ENCODE measurements at places on chromosomes 7 and 10. TPM values are rescaled to one million over a fixed set of nuclear protein-coding genes. Genes with fewer than 3 reads are reported as not detected.

PTEN gene
- total RNA-seq = 73.7 TPM

GIMAP4 gene
- total RNA-seq = 145 TPM

EN2 gene
- not detected for total RNA-seq

SMKR1 gene
- 5.3 TPM for total RNA-seq

AGR2 gene
- not detected for total RNA-seq

FAM180A gene
- total RNA-seq = not detected

FAM25G gene
- not detected for total RNA-seq

SAMD9 gene
- 85.6 TPM for total RNA-seq

STAG3 gene
- total RNA-seq = 8.1 TPM

PAXIP1 gene
- total RNA-seq = 33.8 TPM

FAM241B gene
- total RNA-seq = 2.9 TPM

CFAP69 gene
- total RNA-seq = not detected

SUN3 gene
- total RNA-seq = not detected

TAS2R5 gene
- 1.8 TPM for total RNA-seq

FBXW4 gene
- 36.7 TPM for total RNA-seq

CDC123 gene
- total RNA-seq = 130 TPM

C10orf62 gene
- not detected for total RNA-seq

CYP26C1 gene
- 0.18 TPM for total RNA-seq

GSTO2 gene
- 1.3 TPM for total RNA-seq

ERVW-1 gene
- not detected for total RNA-seq

GIMAP1 gene
- total RNA-seq = 12.4 TPM

TYW1B gene
- 4.2 TPM for total RNA-seq

GNAT3 gene
- not detected for total RNA-seq

CLCN1 gene
- 0.09 TPM for total RNA-seq

CHAT gene
- total RNA-seq = not detected

AS3MT gene
- total RNA-seq = not detected

GNAI1 gene
- total RNA-seq = not detected

ZWINT gene
- 112 TPM for total RNA-seq

OR9A4 gene
- total RNA-seq = not detected

CPA1 gene
- total RNA-seq = not detected

AKR1D1 gene
- total RNA-seq = not detected

ZNF800 gene
- total RNA-seq = 39.7 TPM

GARIN1A gene
- total RNA-seq = 0.47 TPM

PNLIP gene
- not detected for total RNA-seq

ANKRD30A gene
- total RNA-seq = not detected

CDNF gene
- total RNA-seq = 0.50 TPM

VAX1 gene
- not detected for total RNA-seq

POT1 gene
- 30.8 TPM for total RNA-seq

HOXA9 gene
- total RNA-seq = not detected

SLC26A5 gene
- total RNA-seq = not detected

FBXO24 gene
- 0.80 TPM for total RNA-seq

PTPRE gene
- 16.5 TPM for total RNA-seq

FXYD4 gene
- total RNA-seq = not detected

EGR2 gene
- total RNA-seq = 21.6 TPM

TAS2R41 gene
- total RNA-seq = not detected

TDRD1 gene
- total RNA-seq = 0.05 TPM

AKR1C4 gene
- not detected for total RNA-seq

NCOA4 gene
- 122 TPM for total RNA-seq

RHOBTB1 gene
- total RNA-seq = not detected

SPDYE9 gene
- total RNA-seq = not detected

NPS gene
- not detected for total RNA-seq

TACC2 gene
- not detected for total RNA-seq

MBL2 gene
- total RNA-seq = not detected

VIPR2 gene
- not detected for total RNA-seq
